ENCODE measurements at places on chromosomes 16 and 17.

DNA sequence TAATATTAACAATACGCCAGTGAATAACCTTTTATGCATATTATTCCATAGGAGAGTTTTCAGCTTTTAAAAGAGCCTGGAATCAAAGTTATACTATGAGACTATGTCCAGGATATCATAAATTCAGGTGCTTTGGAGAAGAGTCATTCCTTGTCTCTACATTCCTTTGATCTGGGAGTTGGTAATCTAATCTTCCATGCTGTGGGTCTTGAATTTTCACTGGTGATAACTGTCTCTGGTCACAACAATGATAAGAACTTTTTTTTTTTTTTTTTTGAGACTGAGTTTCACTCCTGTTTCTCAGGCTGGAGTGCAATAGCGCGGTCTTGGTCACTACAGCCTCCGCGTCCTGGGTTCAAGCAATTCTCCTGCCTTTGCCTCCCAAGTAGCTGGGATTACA lies 50.8 kb downstream of the CHD9 start:
- H3K4me1 ChIP-seq = peaks cover under 1% of the 10 kb centered on the region
- no peak for DNase-seq
- H3K36me3 ChIP-seq = no peaks in the 10 kb centered on the region
- H3K27ac ChIP-seq = no peak overlapping the region
- H3K4me3 ChIP-seq = no peak overlapping the region

DNA sequence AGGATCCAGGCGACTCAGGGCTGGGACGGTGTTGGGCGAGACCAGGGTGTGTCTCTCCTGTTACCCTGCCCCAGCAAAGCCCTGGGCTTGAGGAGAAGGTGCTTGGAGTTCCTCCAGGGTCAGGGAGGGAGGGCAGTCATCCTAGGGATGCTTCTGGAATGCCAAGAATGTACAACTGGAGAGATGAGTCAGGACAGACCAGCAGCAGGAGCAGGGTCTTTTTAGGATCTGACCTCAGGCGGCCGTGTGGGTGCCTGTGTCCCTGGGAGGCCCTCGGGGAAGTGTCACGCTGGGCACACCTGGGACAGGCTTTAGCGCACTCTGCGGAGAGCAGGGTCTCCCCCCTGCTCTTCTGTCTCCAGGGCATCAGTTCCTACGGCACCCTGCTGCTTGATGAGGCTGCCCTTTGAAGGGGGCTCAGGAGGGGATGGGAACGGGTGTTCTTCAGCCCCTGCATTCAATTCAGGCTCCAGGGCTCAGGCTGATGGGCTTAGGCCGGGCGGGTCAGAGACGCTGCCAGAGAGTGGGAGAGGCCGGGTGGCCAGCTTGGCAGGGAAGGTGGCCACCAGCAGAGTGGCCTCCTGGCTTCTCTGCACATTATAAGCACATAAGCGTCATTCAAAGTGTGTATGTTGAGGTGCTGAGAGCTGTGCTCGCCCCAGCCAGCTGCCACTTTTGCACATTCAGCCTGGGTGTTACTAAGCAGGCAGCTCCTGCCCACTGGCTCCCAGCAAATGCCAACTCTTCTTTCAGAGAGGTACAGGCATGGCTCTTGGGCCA lies 8.4 kb upstream of the MTSS2 start:
- H3K4me1 ChIP-seq = peaks cover 6% of the 10 kb centered on the region
- H3K27me3 ChIP-seq = no peaks in the 10 kb centered on the region
- DNase-seq = no peak
- H3K36me3 ChIP-seq = no peaks in the 10 kb centered on the region
- no peak overlapping the region for H3K27ac ChIP-seq

GRCh38 chr17:49723423-49723822 lies 15.7 kb upstream of the SLC35B1 start:
- peaks cover 2% of the 10 kb centered on the region for H3K36me3 ChIP-seq
- H3K27me3 ChIP-seq = no peaks in the 10 kb centered on the region
- H3K4me3 ChIP-seq = no peak overlapping the region
- H3K27ac ChIP-seq = no peak overlapping the region
- H3K4me1 ChIP-seq = no peaks in the 10 kb centered on the region

GRCh38 chr17:57589151-57590034 lies 155.7 kb downstream of the CCDC182 start:
- H3K27ac ChIP-seq = no peak overlapping the region
- no peaks in the 10 kb centered on the region for H3K27me3 ChIP-seq
- no peak overlapping the region for H3K4me3 ChIP-seq
- H3K36me3 ChIP-seq = no peaks in the 10 kb centered on the region
- no peaks in the 10 kb centered on the region for H3K4me1 ChIP-seq

- peak overlapping the region; percentile 81 for H3K4me3 ChIP-seq
- H3K27me3 ChIP-seq = no peaks in the 10 kb centered on the region
- peak overlapping the region; percentile 99 for H3K27ac ChIP-seq
- H3K4me1 ChIP-seq = peaks cover 30% of the 10 kb centered on the region
- peaks cover 2% of the 10 kb centered on the region for H3K36me3 ChIP-seq
These were observed 688 bp downstream of the CRK start for GRCh38 chr17:1455291-1455796.

- H3K27me3 ChIP-seq = no peaks in the 10 kb centered on the region
- H3K4me1 ChIP-seq = no peaks in the 10 kb centered on the region
- DNase-seq = no peak
- no peaks in the 10 kb centered on the region for H3K36me3 ChIP-seq
- H3K4me3 ChIP-seq = no peak overlapping the region
These were observed 367.6 kb downstream of the C16orf95 start for GRCh38 chr16:86949630-86950029.

- peaks cover 10% of the 10 kb centered on the region for H3K4me1 ChIP-seq
- no peak for DNase-seq
- no peak overlapping the region for H3K27ac ChIP-seq
- H3K27me3 ChIP-seq = no peaks in the 10 kb centered on the region
These were observed 3.9 kb downstream of the NLE1 start for GRCh38 chr17:35138218-35138617.

- no peak overlapping the region for H3K27ac ChIP-seq
- no peaks in the 10 kb centered on the region for H3K27me3 ChIP-seq
- no peak for DNase-seq
- H3K4me1 ChIP-seq = no peaks in the 10 kb centered on the region
- no peak overlapping the region for H3K4me3 ChIP-seq
These were observed 21.0 kb downstream of the PDIA2 start for GRCh38 chr16:303760-304505.

DNA sequence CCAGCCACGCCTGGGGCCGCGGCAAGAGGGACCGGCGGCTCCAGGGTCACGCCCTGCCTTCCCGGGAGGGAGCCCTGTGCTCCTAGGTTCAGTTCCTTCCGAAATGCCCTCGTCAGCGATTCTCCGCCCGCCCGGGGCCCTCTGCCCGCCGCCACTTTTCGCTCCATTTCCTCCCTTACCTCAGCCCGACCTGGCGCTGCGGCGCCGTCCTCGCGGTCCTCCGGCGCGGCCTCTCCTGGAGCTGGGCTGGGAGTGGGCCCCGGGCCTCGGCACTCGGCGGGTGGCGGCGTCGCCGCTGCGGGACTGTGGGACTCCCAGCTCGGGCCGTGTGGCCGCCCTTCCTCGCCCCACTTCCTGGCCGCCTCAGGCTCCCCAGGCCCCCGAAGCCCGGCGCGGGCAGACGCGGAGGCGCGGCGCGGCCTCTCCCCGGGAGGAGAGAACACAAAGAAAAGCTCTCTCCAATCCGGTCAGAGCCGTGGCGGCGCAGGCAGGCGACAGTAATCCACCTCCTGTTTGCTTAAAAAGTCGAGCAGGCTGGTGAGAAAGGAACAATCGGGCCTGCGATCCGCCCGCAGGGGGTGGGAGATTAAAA lies 1.6 kb downstream of the BAHCC1 start:
- H3K4me3 ChIP-seq = peak overlapping the region; percentile 64
- peaks cover 17% of the 10 kb centered on the region for H3K4me1 ChIP-seq
- H3K27me3 ChIP-seq = no peaks in the 10 kb centered on the region

DNA sequence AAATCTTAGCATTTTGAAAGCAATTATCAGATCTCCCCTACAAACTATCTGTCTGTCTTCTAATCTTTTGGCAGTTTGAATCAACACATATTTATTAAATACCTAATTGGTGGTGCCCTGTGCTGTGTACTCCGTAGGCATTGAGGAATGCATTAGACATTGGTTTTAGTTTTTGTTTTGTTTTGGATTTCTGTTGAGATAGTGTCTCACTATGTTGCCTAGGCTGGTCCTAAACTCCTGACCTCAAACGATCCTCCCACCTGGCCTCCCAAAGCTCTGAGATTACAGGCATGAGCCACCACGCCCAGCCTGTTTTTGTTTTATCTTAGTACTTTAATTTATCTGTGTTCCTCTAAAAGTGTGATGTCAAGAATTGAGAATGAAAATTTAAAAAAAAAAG lies 124.8 kb upstream of the RBL2 start:
- no peak overlapping the region for H3K4me3 ChIP-seq
- H3K27me3 ChIP-seq = no peaks in the 10 kb centered on the region
- peaks cover 1% of the 10 kb centered on the region for H3K36me3 ChIP-seq
- no peaks in the 10 kb centered on the region for H3K4me1 ChIP-seq
- H3K27ac ChIP-seq = no peak overlapping the region

DNA sequence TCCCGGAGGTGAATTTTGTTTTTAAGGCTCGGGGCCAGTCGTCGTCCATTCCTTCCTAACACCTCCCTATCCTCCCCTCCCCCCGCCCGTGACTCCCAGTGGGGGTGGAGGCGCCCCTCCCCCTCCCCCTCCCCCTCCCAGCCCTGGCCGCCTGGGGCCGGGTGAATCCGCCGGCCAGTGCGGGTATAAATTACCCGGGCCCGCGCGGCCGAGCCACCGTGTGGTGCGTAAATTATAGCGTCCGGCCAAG lies 2.0 kb upstream of the GSE1 start:
- no peaks in the 10 kb centered on the region for H3K27me3 ChIP-seq
- H3K27ac ChIP-seq = peak overlapping the region; percentile 95
- peaks cover 40% of the 10 kb centered on the region for H3K4me1 ChIP-seq
- DNase-seq = peak; percentile 64

- H3K4me3 ChIP-seq = no peak overlapping the region
- DNase-seq = no peak
- H3K27ac ChIP-seq = no peak overlapping the region
These were observed 57.9 kb downstream of the RTN4RL1 start for GRCh38 chr17:1967213-1967612.

GRCh38 chr16:3482659-3483241 lies 12.5 kb downstream of the C16orf90 start:
- peaks cover 25% of the 10 kb centered on the region for H3K36me3 ChIP-seq
- no peak for DNase-seq
- H3K4me3 ChIP-seq = no peak overlapping the region
- no peak overlapping the region for H3K27ac ChIP-seq
- H3K27me3 ChIP-seq = no peaks in the 10 kb centered on the region
- H3K4me1 ChIP-seq = no peaks in the 10 kb centered on the region

- peaks cover 4% of the 10 kb centered on the region for H3K4me1 ChIP-seq
- no peaks in the 10 kb centered on the region for H3K27me3 ChIP-seq
- DNase-seq = no peak
- H3K4me3 ChIP-seq = no peak overlapping the region
- no peak overlapping the region for H3K27ac ChIP-seq
These were observed 2.4 kb downstream of the SKAP1 start for GRCh38 chr17:48427598-48427997.

GRCh38 chr16:58425756-58426494 lies 33.7 kb downstream of the GINS3 start:
- no peaks in the 10 kb centered on the region for H3K36me3 ChIP-seq
- H3K27me3 ChIP-seq = no peaks in the 10 kb centered on the region
- no peaks in the 10 kb centered on the region for H3K4me1 ChIP-seq
- no peak overlapping the region for H3K4me3 ChIP-seq
- no peak overlapping the region for H3K27ac ChIP-seq

GRCh38 chr17:75854101-75854748 lies 910 bp downstream of the WBP2 start:
- peak overlapping the region; percentile 96 for H3K27ac ChIP-seq
- H3K4me3 ChIP-seq = peak overlapping the region; percentile 83
- H3K36me3 ChIP-seq = peaks cover 5% of the 10 kb centered on the region
- no peaks in the 10 kb centered on the region for H3K27me3 ChIP-seq
- no peak for DNase-seq

DNA sequence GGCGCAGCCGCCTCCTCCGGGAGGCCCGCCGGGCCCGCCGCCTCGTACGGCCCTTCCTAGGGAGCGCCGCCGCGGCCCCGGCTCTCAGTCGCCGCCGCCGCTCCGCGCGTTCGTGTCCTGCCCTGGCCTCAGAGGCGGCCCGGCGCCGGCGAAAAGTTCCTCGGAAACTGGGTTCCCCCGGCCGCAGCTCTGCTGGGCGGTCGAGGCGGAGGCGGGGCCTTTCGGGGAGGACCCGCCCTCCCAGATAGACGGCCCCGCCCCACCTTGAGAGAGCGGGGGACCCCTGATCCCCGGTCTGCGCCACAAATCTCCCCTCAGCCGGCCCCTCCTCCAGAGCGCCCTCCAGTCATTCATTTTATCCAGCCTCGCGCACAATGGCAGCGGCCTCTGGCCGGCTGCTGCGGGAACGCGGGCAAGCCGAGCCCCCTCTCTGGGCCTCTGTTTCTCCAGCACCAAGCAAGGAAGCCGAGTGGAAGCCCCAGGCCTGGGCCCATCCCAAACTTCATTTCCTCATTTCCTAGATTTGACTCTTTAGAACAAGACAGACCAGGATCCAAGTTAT lies at the start of gene SREBF1:
SREBF1 (minus strand) TSS at position 169 of the 562 bp plus-strand sequence. CDS start 169 bp downstream, outside the sequence.
- H3K4me3 ChIP-seq = peak within 1 kb of the TSS; percentile 59
- H3K27ac ChIP-seq = peak within 1 kb of the TSS; percentile 97
- DNase-seq = peak; percentile 77

DNA sequence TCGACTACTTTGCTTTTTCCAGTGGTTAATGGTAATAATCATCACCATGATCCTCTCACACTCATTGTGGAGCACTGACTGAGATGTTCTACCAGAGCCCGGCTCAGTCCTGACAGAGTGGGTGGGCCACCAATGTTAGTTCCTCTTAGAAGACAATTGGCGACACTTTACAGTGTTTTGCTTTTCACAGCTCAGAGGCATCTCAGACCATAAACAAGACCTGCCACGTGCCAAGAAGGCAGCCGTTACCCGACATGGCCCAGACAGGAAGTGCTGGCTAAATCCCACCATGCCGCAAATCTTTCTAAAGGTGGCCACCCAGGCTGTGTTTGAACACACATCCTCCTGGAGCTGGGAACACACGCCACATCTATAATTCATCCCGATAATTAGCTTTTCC lies 103.7 kb downstream of the XYLT1 start:
- H3K36me3 ChIP-seq = no peaks in the 10 kb centered on the region
- no peak for DNase-seq
- H3K4me1 ChIP-seq = no peaks in the 10 kb centered on the region

DNA sequence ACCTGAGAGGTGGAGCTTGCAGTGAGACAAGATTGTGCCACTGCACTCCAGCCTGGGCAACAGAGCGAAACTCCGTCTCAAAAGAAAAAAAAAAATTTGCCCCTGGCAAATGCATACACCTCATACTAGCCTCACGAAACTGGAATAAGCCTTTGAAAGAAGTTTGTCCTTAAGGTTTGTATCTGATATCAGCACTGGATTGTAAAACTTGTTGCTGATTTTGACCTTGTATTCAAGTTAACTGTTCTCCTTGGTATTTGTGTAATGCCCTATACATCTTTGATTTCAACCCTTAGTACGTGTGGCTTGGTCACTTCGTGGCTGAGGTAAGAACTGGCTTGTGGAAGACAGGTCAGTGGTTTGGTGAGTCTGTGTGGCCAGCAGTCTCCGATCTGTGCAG lies 6.2 kb upstream of the FLCN start:
- no peak overlapping the region for H3K27ac ChIP-seq
- DNase-seq = no peak
- H3K4me3 ChIP-seq = no peak overlapping the region
- peaks cover 26% of the 10 kb centered on the region for H3K36me3 ChIP-seq
